ENCODE measurements at places on chromosomes 3 and 15.

DNA sequence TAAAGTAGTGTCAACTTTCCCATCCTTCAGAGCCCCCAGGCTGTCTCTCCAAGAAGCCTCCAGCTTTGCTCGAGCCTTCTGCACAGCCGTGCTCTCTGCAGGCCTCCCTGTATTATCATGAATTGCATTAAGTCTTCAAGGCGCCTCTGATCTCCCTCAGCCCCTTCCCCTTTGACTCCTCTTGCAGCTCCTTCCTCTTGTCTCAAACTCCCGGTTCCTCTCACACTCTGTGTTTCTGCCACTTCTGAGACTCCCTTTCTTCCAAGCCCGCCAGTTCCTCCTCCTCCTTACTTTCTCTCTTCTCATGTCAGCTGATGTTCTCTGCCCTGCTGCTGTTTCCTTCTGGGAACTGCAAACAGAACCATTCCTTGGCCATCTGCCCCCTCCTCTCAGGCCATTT, 418.8 kb downstream of the EPHB1 start:
- no peak for DNase-seq

DNA sequence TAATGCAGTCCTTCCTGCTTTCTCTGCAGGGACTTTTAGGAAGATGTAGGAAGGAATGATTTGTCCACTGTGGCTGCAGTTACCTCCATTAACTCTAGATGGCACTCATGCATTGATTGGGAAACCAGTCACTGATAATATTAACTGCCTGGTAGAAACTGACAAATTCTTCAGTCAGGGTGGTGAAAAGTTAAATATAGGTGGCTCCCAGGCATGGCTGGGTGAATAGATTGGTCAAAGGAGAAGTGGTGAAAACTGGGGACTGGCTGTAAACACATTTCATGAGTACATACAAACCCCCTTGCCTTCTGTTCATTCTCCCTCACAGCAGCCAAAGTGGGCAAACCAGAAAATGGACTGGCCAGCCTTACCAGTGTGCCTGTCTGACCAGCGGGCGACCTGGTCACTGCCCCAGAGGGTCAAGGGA, 333.4 kb downstream of the THSD4 start:
- peak; percentile 67 for DNase-seq

- DNase-seq, result no peak
Measured at GRCh38 chr3:129031476-129032215, 28.9 kb upstream of the GP9 start.

DNA sequence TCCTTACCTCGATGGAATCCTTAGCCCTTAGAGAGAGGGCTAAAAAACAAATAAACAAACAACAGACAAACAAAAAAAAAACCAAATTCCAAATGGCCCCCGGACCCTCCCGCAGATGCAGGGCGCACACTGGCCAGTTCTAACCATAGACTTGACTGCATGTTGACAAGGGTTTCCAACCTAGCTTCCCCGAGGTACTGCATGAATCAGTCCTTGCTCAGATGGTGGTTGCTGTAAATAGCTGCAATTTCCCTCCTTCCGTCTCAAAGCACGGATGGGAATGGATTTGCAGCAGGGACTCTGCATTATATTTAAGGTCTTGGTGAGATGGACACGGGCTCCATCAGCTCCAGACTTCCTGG, 162.8 kb downstream of the CD47 start:
- DNase-seq, result peak; percentile 55

GRCh38 chr3:186976837-186977750, 46.8 kb downstream of the ST6GAL1 start:
- DNase-seq, result peak; percentile 52

- DNase-seq, result peak; percentile 55
Measured at GRCh38 chr3:192188218-192188835, 539.0 kb downstream of the FGF12 start.

- DNase-seq, result no peak
Measured at GRCh38 chr3:21393683-21394311, 357.2 kb downstream of the ZNF385D start.

GRCh38 chr15:48090666-48091065, 30.1 kb upstream of the SLC24A5 start:
- no peak for DNase-seq

- DNase-seq, result peak; percentile 32
Measured at GRCh38 chr15:72271895-72272212, 500 bp downstream of the PARP6 start.

DNA sequence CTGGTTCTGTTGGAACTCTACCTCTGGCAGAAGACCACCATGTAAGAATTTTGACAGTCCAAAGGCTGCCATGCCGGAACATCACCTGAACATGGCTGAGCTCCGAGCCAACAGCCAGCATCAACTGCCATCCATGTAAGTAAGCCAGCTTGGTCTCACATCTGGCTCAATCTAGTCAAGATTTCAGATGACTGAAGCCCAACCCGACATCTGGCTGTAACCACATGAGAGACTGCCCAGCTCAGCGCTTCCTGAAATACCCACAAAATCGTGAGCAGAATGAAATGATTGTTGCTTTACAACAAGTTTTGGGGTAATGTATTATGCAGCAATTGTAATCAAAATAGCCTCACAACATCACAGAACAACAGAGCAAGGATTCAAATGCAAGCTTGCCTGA, 32.9 kb downstream of the GHSR start:
- DNase-seq, result no peak

- DNase-seq, result peak; percentile 61
Measured at GRCh38 chr3:106560451-106560966, 691.7 kb upstream of the CBLB start.

All from kidney tubule cell (primary cell).